ENCODE measurements at places on chromosomes 3 and 15.
A peak's percentile ranks its signal among the peaks of the same experiment; 100 is the strongest.

DNA sequence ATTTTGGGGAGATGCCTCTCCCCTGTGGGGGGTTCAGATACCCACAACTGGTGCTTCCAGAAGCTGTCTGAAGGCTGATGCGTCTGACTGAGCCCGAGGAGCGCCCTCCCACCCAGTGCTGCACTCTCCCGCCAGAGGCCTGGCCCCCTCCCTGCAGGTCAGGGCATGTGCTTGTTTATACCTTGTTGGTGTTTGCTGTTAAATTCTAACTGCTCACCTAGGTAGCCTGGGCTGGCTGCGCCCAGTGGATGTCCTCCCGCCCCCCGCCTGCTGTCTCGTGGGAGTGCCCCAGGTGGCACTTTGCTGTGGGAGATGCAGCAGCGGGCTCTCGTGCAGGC lies 12.9 kb downstream of the KLF13 start:
- DNase-seq, result no peak

DNA sequence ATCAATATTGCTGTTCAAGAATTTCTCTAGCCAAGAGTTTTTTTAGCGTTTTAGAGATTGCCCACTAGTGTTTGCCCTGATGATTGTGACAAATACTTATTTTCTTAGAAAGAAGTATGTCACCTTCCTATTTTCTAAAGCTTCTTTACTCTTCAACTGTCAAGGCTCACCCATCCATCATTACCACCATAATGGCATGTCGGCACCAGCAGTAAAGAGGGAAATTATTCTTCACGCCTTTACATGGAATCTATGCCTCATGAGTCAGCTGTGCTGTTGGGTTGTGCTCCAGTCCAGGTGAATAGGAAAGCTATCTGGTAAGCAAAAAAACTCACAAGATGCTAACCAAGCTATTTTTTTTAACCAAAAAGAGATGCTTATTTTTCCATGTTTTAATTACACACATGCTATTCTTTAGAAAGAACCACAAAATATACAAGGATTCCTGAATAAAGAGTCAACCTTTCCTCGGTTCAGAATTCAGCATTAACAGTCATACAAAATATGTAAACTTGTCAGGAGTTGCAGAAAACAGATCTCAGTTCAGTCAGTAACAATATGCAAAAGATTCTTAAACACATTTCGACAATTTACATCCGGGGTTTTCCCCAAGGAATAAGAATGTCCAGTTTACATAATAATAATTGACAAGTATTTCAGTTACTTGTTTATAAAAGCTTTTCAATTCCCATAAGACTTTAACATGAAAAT lies 128.0 kb downstream of the ATP8B4 start:
- peak; percentile 33 for DNase-seq

DNA sequence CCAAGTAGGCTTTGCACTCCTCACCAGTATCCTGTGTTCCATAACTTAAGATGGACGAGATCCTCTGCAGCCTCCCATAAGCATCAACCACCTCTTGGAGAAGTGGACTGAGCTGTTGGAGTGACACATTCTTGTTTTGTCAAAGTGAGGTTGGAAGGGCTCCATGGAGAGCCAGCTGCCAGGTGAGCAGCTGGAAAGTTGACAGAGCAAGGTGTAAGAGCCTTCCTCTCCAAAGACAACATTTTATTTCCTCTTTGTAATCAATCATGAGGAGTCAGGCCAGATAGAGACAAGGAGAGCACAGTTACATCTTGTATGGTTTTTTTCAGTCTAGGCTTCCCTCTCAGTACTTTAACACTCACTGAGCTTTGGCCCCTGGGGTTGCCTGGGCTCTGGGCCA lies 5.1 kb downstream of the ABI3BP start:
- no peak for DNase-seq

DNA sequence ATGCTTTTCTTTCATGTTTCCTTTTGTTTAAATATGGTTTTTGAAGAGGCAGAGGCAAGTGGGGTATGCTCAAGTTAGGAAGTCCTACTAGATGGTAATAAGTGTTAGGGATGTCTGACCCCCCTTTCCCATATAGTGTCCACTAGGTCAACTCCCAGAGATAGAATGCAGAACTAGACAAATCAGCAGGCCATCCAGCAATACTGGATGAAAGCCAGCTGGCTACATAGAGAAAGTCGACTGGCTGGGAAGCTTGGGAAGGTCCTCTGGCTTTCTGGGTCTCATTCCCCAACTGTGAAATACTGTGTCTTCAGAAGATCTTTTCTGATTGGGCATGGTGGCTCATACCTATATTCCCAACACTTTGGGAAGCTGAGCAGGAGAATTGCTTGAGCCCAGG lies 113.8 kb downstream of the SNRK start:
- DNase-seq, result no peak

- DNase-seq, result no peak
These were observed 101.1 kb downstream of the ADCY5 start for GRCh38 chr3:123347691-123348264.

- DNase-seq, result peak; percentile 26
These were observed 7.1 kb upstream of the TTC14 start for GRCh38 chr3:180594631-180595558.

- DNase-seq, result no peak
These were observed 60.5 kb upstream of the LRIG1 start for GRCh38 chr3:66561367-66561766.

GRCh38 chr3:22685597-22685996 lies 517.5 kb upstream of the UBE2E2 start:
- DNase-seq, result no peak

- no peak for DNase-seq
These were observed 297.7 kb upstream of the CHRM5 start for GRCh38 chr15:33670567-33670966.

DNA sequence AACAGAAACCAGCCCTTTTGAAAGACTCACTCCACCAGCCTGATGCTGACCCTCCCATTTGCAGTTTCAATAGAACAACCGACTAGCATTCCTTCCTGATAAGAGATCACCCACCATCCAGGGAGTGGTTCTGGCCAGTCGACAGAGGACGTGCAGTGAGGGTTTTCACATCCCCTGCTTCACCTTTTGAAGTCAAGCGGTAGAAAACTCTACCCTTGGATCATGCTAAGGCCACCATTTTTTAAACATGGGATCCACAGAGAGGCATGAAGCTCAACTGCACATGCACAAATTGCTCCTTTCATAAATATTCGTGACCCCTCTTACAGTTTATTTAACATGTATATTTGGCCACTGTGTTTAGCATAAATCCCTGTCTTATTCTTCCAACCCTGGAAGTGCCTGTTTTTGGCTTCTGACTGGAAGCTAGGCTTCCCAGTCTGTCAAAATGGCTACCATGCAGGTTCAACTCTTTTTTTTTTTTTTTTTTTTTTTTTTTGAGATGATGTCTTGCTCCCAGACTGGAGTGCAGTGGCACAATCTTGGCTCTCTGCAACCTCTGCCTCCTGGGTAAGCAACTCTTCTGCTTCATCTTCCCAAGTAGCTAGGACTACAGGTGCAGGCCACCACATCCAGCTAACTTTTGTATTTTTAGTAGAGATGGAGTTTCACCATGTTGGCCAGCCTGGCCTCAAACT lies 1.0 kb upstream of the THUMPD3 start:
- no peak for DNase-seq

- no peak for DNase-seq
These were observed 167.4 kb upstream of the SMAD3 start for GRCh38 chr15:66897971-66898370.

GRCh38 chr3:109973733-109974132 lies 636.4 kb upstream of the DPPA4 start:
- no peak for DNase-seq

DNA sequence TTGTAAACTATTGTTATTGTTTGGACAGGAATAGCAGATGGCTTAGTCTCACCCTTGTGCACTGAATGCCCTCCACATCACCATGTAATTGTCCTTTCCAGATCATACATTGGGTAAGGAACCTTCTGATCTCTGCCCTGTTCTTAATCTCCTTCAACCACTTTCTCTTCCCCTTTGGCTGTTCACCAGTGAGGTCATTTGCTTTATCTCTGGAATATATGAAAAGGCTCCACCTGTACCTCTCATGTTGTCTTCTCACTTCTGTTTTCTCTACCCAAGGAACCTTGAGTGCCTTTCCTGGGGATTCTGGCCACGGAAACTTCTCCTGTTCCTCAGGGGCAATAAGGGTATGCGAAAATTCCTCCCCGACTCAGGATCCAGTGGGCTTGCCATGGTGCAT lies 28.5 kb downstream of the MCTP2 start:
- DNase-seq, result no peak

- no peak for DNase-seq
These were observed 178.2 kb upstream of the TGFBR2 start for GRCh38 chr3:30428251-30428650.

GRCh38 chr15:57057134-57057930 lies 138.9 kb downstream of the TCF12 start:
- DNase-seq, result no peak

DNA sequence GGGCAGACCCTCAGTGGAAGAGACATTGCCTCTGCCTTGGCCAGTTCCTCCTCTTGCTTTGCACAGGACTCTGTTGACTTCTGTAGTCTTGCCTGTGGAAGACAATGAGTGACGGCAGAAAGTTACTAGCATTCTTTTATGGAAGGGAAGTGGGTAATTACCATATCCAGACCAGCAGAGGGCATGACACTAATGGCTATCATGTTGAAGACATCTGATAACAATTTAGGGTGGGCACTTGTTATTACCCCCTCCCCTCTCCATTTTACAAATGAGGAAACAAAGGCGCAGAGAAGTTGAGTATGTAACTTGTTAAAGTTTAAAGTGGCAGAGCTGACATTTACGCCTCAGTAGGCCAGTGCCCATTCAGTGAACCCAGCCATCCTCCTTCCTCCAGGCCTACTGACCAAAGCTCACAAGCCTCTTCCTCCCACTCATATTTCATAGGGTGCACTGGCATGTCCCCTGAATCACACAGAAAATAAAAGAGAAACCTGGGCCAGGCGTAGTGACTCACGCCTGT lies 48.2 kb upstream of the FMN1 start:
- no peak for DNase-seq

DNA sequence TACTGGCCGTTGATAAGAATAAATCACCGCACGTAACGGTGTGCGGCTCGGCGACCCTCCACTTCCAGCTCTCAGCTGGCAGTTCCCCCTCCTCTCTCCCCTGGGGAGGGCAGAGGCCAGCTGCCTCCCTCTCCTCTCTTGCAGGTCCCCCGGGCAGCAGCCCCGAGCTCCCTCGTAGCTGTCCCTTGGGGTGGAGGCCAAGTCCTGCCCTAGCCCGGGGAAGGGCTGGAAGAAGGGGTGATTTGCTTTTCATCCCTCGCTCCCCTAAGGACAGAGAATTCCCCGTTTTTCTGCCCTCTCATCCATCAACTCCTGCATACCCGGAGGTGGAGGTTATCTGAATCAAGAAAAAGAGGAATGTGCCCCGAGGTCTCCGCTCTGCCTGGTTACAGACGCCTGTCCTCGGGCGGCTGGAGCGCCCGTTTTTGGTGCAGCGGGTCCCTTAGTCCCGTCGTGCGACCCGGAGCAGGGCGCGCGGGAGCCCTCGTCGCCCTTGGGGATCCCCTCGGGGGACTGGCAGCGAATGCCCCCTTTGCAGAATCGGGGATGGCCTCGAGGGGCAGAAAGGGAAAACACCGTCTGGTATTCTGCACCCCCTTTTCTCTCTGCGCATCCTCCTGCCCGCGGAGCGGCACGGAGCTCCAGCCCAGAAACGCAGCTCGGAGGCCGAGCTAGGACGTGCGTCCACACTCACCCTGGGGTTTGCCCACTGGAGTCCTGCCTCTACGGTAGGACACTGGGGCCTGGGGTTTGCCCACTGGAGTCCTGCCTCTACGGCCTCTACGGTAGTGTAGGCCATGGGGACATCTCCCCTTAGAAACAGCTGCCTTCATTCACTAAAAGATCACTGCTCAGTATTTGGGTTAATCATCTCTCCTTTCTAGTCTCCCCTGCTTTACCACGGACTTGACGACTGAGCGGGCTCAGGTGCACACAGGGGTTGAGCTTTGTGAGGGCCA lies 2.2 kb downstream of the PTPRG start:
- no peak for DNase-seq

DNA sequence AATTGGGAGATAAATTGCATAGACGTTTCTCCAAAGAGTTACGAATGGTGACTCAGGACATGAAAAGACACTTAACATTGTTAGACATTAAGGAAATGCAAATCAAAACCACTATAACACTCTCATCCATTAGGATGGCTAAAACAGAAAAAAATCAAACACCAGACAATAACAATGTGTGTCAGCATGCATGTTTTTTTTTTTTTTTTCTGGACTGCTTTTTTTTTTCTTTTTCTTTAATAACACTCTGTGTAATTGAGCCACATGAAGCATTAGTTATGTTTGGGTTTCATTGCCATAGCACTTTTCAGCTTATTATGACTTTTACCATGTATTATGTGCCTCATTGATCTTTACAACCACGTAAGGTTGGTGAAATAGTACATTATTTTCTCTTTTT lies 95.0 kb downstream of the NFKBIZ start:
- DNase-seq, result no peak

DNA sequence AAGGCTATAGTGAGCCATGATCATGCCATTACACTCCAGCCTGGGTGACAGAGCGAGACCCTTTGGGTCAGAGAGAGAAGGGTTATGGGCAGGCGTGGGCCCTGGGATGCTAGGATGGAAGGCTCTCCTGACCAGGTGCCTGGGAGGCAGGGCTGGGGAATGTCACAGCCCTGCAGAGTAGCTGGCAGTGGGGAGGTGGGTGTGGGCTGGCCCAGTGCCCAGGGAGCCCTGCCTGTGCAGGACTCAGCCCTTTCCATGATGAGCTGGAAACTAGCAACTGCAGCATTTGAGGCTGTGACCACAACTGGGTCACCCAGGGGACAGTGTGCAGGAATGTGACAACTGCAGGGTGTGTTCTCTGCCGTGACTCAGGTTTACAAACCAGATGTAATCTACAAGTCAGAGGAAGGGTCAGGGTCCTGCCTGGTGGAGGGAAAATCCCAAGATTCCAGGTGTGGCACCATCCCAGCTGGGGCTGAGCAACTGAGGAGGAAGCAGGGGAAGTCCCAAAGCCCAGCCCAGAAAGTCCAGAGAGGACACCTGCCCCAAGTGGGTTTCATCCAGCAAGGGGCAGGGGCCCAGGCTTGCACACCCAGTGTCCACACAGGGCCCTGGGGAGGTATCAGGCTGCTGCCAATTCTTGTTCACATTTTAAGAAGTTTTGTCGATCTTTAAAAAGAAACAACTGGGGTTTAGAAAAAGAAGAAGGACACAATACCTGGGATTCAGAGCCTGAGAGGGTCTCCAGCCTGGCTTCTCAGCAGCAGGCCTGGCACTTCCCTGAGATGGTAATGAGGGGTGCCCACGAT lies 45.5 kb downstream of the SLC28A1 start:
- DNase-seq, result no peak

GRCh38 chr3:5606884-5607472 lies 419.5 kb downstream of the EDEM1 start:
- DNase-seq, result no peak

GRCh38 chr3:126013751-126014156 lies 44.8 kb downstream of the ROPN1B start:
- DNase-seq, result no peak

GRCh38 chr15:41543521-41543870 lies 561 bp downstream of the RPAP1 start:
- no peak for DNase-seq

DNA sequence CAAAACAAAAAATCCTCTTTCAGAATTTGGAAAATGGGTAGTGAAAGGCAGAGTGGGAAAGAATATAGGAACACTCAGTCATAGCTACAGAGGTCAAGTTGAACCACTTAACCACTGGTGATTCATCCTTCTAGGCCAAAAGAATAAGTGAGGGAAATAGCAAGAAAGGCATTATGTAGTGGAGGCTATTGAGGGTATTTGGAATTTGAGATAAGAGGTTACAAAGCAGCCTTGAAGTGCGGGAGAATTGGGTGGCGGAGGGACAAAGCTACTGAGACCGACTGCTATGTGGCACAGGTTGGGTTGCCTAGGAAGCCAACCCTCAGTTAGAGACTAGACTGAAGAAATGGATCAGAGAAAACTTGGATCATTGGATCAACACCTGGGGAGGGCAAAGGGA lies 109.5 kb downstream of the SYNPR start:
- no peak for DNase-seq
